ENCODE measurements at places on chromosomes 2 and 18.

DNA sequence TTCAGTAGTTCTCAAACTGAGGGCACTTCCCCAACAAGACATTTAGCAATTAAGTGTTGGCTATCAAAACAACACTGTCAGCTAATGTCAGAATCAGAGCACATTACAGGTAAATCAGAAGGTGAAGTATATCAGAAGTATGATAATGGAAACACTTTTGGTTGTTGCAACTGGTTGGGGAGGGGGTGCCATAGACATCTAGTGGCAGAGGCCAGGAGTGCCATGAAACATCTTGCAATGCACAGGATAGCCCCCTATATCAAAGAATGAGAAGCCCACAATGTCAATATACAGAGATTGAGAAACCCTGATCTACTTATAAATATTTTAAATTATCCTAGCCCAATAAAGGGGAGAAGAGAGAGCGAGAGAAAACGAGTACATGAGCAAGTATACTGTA lies 4.9 kb upstream of the XPO1 start:
- no peak for DNase-seq

GRCh38 chr2:61647044-61647443 lies 108.9 kb upstream of the XPO1 start:
- DNase-seq = no peak

- no peak for DNase-seq
Observed at GRCh38 chr18:37574113-37574512, 8.5 kb upstream of the CELF4 start.

- no peak for DNase-seq
Observed at GRCh38 chr2:66435963-66436362, 1.0 kb downstream of the MEIS1 start.
